Fibroblast of skin of scalp (primary cell): ENCODE measurements at places on chromosomes 3 and 15.
A peak's percentile ranks its signal among the peaks of the same experiment; 100 is the strongest.

DNA sequence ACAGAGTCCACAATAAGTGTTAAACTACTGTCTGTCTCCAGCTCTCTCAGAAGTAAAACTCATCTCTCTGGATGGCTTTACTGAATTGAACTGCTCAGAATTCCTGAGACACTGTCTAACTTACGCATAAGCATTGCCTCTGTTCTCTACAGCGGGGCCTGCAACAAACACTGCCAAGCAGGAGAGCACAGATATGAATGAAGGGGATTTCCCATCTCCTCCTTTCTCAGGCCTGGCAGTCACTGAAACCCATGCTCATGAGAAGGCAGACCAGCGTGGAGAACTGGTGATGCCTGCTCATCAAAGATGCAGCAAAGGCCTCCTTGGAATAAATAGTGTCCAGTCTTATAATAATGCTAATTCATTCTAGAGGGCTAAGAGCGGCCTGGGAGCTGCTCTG is 10.3 kb downstream of the RASGRP1 start:
- peak; percentile 36 for DNase-seq

DNA sequence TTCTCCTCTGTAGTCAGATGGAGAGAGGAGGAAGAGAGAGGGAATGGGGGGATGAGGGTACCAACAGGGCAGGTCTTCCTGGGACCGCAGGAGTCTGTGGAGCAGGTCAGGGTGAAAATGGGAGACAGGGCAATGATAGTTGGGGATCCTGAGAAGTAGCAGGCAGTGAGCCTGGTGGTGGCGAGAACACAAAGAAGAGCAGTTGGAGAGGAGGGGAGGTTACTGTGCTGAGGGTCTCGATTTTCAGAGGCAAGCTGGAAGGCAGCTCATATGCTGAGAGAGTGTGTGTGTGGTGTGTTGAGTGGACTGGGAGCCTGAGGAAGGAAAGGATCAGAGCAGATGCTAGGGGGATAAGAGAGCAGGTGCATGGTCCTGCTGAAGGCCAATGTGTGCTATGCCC is 2.1 kb upstream of the DOCK3 start:
- no peak for DNase-seq

- peak; percentile 78 for DNase-seq
Measured at GRCh38 chr15:38072348-38073177, 138.1 kb downstream of the TMCO5A start.

DNA sequence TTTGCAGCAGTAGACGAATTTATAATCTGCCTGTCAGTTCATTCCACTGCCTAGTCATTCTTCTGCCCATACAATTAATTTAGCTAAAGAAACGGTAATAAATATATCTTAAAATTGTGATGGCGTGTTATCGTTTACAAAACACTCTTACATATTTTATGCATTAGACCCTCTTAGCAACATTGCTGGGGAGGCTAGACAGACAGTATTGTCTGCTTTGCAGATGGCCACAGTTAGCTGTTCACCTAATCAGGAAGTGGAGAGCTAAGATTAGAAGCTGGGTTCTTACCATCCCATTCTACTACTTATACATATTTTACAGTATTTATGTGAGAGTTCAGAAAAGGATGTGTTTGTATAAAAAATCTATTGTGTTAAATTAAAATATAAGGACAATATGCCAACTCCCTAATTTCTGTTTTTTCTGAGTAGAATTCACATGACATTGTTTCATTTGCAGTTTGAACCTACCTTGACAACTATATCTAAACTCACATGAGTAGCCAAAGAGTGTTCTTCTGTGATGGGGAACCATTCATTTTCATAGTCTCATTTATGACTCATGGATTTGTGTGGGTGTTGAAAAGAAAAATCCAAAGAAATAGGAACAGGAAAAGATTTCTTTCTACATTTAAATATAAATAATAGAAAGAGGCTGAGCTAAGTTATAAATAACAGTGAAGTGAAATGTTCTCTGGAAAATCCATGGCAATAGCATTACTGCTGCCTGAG is 41.7 kb upstream of the C3orf80 start:
- DNase-seq: no peak

DNA sequence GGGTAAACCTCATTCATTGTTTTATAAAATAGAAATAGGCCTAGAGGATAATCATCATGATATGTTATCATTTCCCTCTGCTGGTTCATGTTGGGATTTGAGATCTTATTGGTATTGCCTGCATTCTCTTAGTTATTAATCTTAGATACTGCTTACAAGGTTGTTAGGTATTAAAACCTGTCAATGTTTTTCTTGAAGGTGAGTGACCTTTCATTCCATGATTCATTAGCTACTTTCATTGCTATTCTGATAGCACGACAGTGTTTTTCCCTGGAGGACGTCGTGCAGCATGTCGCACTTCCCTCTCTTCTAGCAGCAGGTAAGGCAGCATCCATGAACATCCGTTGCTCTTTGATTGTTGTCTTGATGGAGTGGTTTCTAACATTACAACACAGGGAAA is 17.1 kb downstream of the P2RY12 start:
- DNase-seq: no peak

DNA sequence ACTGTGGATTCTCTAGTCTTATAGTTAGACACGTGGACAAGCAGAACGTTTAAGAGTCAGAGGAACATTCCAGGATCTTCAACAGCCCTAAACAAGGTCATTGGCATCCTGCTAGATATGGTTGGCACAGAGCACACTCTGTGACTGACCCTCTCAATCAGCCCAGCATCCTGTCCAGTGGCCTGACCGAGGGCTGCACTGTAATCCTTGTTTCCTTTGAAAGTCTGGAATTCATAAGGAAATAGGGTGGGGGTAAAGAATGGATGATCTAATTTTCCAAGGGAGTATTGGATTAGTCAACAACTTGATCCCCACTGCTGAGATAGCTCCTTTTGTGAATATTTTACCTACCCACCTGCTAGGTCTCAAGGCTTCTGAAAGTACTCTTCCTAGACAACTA is 94.5 kb upstream of the DLG1 start:
- DNase-seq: no peak

GRCh38 chr15:69725275-69725674 is 272.7 kb downstream of the RPLP1 start:
- DNase-seq: no peak

DNA sequence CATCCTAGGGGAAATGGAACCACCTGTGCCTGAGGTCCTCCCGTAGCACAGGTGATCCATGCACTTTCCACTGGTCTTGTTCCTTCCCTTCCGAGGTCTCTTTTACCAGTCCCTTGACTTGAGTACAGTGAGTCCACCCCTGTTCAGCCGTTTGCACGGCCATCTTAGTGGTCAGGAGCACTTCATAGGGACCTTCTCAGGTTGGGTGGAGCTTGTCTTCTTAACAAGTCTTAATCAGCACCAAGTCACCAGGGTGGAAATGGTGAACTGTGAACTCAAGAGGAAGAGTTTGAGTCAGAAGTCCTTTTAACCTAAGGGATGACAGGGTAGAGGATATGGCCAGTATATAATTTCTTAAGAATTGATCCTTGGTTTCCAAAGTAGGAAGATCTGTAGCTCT is 21.4 kb downstream of the ARL8B start:
- DNase-seq: no peak

GRCh38 chr15:100688549-100689120 is 86.2 kb downstream of the ASB7 start:
- DNase-seq: no peak

DNA sequence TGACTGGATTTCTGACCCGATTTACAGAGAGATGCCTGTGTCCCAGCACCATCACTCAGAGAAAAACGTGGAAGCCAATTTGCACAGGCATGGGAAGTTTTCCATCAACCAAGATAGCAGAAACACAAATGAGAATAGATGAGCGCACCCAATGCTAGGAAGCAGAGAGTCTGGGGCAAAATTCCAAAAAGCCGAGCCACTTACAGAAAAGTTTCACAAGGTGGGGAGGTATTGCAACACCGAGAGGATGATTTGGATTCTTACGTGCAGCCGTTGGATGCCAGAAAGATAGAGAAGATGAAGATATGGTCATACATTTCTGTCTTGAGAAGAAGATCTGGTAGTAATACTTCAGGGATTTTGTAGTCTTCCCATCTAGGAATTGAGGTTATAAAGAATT is 57.4 kb downstream of the UNC13C start:
- no peak for DNase-seq

DNA sequence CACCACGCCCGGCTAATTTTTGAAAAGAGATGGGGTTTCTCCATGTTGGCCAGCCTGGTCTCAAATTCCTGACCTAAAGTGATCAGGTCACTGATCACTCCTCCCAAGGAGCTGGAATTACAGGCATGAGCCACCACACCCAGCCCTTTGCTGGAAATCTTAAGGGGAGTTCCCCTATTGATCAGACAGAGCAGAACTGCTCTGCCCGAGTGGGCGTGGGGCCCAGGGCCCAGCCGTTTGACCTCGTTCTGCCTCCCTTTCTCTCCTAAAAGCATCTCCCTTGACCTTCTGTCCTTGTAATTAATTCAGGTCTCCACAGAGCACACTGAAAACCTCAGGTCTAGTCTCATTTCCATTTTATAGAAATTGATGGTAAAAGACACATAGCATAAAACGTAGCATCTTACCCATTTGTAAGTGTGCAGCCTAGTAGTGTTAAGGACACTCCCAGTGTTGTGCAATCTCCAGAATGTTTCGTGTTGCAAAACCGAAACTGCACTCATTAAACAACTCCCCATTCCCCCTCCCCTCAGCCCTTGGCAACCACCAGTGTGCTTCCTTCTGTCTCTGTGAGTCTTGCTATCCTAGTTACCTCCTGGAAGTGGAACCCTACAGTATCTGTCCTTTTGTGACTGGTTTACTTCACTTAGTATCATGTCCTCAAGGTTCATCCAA is 89.3 kb downstream of the SLCO3A1 start:
- peak; percentile 67 for DNase-seq

- peak; percentile 76 for DNase-seq
Measured at GRCh38 chr3:149564079-149564478, 89.6 kb downstream of the TM4SF4 start.

- no peak for DNase-seq
Measured at GRCh38 chr3:179073816-179074215, 2.2 kb upstream of the ZMAT3 start.

- DNase-seq: no peak
Measured at GRCh38 chr15:77486542-77487468, 66.1 kb downstream of the HMG20A start.

DNA sequence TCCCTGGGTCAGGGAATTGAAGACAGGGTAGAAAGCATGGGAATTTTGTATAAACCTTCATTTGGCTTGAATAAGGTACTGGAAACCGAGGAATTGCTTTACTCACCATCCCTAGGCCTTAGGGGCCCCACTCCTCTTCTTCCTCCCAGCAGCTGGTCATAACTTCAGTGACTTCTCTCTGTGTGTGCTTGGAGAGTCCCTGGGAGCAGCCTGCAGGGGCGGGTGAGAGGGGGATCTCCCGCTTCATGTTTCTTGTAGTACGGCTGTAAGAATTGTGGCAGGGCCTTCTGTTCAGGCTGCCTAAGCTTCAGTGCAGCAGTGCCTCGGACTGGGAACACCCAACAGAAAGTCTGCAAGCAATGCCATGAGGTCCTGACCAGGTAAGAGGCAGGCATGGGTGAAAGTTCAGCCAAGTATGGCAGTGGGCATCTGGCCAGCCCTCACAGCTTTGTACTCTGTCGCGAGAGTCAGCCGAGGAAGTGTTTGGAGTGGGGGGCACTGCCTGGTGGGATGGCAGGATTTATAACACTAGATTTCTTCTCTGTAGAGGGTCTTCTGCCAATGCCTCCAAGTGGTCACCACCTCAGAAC is 1.7 kb upstream of the DNAJC17 start:
- no peak for DNase-seq

GRCh38 chr3:4471907-4472306 is 4.8 kb upstream of the SUMF1 start:
- DNase-seq: no peak

DNA sequence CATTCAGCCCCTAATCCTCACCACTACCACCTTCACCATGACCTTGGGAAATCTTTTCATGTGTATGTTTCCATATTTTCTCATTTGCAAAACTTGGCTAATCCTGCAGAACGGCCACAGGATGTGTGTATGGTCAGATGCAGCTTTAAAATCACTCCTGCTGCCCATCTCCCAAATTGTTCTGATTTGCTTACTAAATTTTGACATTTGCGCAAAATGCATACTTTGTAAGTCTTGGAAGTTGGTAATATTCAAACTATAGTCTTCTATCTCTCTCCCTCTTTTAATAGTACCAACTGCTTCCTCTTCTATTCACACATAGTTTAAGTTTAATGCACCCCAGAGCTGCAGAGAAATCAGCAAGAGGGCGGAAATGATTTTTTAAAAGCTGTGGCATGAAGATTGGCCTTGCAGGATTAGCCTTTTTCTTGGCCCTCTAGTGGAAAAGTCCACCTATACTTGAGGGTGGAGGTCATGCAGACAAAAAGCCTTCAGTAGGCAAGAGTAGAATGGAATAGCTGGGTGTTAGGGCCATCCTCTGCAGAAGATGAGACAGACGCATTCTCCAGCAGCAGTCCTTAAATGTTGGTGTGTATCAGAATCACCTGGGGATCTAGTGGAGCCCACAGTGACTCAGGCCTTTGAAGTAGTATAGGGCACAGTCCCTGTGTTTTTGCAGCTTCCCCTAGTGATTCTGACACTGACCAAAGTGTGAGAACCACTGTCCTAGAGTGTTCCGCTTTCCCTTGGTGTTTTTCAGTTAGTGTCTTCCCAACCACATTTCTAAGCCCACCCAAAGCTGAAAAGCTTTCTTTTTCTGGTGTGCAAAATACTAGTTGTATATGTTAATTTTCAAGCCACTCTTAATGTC is 181.7 kb downstream of the CHST2 start:
- no peak for DNase-seq

DNA sequence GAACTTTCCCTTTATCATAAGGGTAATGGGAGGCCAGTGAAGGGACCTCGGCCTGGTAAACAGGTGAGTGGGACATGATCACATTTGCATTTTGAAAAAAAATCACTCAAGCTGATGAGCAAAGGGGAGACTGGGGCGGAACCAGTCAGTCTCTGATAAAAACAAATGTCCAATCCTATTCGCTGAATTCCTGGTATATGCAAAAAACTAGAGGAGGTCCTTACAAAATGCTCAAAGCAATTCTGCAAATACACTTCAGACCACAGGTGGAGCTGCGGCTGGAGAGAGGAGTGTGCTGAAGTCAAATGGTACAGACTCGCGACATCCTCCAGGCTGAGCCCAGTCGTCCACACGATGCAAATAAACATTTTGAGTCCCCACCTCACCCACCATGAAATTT is 166.7 kb downstream of the FOXP1 start:
- DNase-seq: no peak

- DNase-seq: peak; percentile 92
Measured at GRCh38 chr3:129485721-129486663, 42.4 kb upstream of the RHO start.

DNA sequence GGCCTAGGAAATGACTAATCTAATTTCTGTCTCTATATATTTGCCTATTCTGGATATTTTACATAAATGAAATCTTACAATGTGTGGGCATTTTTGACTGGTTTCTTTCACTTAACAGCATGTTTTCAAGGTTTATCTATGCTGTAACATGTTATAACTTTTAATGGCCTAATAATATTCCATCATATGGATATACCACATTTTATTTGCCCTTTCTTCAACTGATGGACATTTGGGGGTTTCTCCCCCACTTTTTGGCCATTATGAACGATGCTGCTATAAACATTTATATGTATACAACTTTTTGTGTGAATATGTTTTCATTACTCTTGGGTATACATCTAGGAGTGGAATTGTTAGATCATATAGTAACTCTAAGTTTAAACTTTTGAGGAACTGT is 357.3 kb upstream of the ADAMTS9 start:
- DNase-seq: no peak
